ENCODE measurements at places on chromosomes 7 and 10.

DNA sequence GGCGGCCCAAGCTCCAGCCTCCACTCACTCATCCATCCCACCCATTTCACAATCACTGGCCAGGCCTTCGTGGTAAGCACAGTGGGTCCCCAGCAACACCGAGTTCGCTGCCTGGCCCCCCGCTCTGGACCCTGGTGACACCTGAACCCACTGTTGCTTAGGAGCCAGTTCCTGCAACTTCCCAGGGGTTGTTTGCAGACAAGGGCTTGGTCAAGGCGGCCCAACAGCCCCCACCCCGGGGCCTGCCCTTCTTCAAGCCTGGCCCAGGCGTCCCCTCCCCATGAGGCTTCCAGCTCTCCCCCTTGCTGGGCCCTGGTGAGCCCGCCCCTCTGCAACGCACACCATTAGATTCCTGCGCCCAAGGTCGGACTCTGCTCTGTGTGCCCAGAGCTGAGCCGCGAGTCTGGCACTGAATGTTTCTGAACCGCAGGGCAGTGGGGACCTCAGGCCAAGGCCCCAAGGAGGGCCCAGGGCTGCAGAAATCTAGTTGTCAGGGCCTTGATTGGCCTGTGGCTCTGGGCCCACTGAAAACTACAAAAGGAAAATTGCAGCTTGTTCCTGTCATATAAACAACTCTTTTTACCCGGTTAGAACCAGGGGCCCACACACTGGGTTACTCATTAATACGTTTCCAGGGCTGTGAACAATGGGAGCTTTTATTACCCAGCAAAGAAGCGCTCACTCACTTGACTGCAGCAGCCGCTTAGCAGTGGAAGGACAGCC lies 2.1 kb upstream of the COX19 start:
- no peak for DNase-seq

DNA sequence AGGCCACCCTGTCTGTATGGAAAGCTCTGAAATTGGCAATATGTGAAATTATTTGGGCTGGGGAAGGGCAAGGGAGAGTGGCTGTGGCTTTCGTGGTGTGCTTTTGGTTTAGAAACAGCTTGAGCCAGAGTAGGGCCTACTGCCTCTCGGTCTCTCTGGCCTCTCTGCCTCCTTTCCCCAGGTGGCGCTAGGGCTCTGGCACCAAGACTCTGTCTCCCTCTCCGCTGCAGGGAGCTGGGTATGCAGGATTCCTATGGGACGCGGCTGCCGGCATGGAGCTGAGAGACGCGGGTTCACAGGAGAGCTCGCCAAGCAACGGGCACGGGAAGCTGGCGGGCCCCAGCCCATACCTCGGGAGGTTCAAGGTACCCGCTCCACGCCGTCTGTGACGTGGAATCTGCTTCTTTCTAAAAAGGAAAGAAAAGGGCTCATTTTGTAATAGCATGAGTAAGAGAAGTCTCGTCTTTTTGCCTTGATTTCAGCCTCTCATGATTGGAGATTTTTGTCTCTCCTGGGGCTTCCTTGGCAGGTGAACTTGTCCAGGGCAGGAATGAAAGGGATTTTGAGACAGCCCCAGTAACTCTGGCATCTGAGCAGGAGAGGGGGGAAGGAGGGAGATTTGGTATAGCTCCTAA lies 105.1 kb upstream of the ANLN start:
- no peak for DNase-seq

DNA sequence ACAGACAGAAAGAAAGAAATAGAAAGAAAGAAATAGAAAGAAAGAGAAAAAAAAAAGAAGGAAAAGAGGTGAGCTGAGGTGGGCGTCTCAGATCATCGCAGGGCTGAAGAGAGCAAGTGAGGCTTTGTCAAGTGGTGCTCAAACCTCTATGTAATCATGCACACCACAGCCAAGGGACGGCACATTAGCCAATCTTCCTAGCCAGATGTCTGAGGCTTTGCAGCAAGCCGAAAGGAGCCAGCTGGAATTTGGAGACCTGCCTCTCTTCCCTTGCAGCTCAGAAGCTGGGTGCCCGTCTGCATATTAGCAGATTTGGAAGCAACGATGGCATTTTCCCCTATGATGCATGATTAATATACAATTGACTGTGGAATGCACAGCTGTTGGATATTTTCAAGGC lies 52.5 kb downstream of the ADRA2A start:
- DNase-seq, result no peak

- no peak for DNase-seq
Observed at GRCh38 chr7:68314208-68314607, 1284.1 kb upstream of the AUTS2 start.

DNA sequence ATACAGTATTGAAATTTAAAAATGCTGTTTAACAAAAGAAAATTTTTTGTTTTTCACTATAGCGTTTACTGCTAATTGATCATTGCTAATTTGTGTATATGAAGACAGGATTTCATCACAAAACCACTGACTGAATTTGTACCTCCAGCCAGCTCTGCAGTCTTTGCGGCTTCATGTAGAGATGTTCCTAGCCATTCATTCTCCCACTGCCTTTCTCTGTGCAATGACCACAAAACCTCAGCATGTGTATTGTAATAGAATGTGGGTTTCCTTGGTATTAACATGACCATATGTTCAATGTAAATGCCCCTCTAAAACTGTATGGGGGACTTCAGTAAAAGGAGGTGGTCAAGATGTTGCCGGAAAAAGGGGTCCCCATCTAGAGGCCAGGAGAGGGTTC lies 81.1 kb upstream of the STEAP1B start:
- DNase-seq, result no peak

- no peak for DNase-seq
Observed at GRCh38 chr10:98339799-98340198, 71.8 kb upstream of the LOXL4 start.

DNA sequence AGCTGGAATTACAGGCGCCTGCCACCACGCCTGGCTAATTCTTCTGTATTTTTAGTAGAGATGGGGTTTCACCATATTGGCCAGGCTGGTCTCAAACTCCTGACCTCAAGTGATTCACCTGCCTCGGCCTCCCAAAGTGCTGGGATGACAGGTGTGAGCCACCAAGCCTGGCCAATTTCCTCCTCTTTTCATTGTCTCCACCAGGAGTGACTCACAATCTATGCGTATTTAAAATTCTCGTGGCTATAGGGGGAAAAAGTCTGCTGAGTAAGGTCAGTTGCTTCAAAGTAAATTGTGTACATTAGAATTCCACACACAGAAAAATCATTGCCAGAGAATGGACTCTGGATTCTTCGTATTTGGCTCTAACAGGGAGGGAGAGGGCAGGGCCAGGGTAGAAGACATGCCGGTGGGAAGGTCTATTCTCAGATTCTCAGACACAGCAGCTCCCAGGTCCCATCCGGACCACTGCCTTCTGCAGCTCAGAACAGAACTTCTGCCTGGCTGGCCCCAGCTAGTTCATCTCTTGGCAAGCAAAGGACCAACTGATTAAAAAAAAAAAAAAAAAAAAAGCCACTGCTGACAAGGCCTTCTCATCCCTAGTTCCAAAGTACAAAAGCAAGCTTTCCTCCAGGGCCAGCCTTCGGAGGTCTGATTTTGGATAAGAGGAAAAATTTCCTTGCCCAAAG lies 22.2 kb downstream of the PSPH start:
- DNase-seq, result no peak

GRCh38 chr10:132027423-132027983 lies 38.2 kb upstream of the JAKMIP3 start:
- DNase-seq, result no peak

- DNase-seq, result no peak
Observed at GRCh38 chr7:37247861-37248260, 200.8 kb downstream of the ELMO1 start.

- no peak for DNase-seq
Observed at GRCh38 chr7:14177876-14178275, 188.4 kb upstream of the ETV1 start.
